CD8-positive, alpha-beta memory T cell (primary cell): ENCODE measurements at places on chromosomes 5 and 9.

DNA sequence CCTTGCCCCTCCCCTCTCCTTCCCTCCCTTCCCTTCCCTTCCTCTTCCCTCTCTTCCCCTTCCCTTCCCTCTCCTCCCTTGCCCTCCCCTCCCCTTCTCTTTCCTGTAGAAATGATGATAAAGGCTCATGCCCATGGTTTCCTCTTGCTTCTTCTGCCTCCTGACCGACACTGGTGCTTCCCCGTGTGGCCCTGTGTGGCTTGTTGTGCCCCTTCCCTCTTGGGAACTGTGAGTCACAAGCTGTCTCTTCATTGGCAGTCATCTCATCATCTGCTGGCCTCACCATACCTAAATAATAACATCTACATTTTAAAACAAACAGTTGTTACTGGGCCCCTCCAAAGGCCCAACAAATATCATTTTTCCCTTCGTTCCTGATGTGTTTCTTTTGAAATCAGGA lies 11.7 kb upstream of the CARNMT1 start:
- DNase-seq, result no peak

- DNase-seq, result no peak
Observed at GRCh38 chr9:122949696-122950095, 8.9 kb downstream of the RABGAP1 start.

GRCh38 chr9:13817754-13818278 lies 496.1 kb downstream of the NFIB start:
- no peak for DNase-seq

GRCh38 chr5:67337751-67338150 lies 141.2 kb upstream of the CD180 start:
- no peak for DNase-seq

DNA sequence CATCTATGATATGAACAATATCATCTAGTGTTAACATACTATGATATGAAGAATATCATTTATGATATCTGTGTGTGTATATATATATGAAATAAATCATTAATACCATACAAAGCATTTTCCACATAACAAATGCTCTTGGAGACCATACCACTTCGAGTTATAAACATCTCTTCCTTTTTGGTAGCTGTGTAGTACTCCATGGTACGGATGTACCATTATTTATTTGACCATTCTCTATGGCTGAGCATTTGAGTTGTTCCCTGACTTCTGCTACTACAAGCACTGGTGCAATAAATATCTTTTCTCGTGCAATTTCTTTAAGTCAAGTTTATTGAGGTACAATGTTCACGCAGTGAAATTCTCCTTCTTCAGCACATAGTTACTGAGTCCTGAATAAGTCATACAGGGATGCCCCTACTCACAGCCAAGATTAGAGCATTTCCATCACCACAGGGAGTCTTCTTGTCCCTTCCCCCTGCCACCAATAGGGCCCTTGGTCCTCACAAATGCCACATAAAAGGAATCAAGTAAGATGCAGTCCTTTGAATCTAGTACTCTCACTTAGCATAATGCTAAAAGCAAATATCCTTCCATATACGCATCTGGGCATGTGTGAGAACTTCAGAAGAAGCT lies 75.2 kb upstream of the SLC25A48 start:
- no peak for DNase-seq

GRCh38 chr5:124342986-124343385 lies 403.5 kb downstream of the ZNF608 start:
- no peak for DNase-seq

- no peak for DNase-seq
Observed at GRCh38 chr5:178786859-178787499, 56.5 kb upstream of the ZNF354A start.

GRCh38 chr9:115013998-115014397 lies 83.6 kb upstream of the TNFSF8 start:
- DNase-seq, result peak; percentile 71

GRCh38 chr9:117470902-117471301 lies 56.0 kb upstream of the ASTN2 start:
- DNase-seq, result no peak

GRCh38 chr5:176700239-176700847 lies 53.1 kb downstream of the TSPAN17 start:
- no peak for DNase-seq

- DNase-seq, result no peak
Observed at GRCh38 chr5:116872986-116873385, 298.4 kb upstream of the SEMA6A start.

GRCh38 chr5:89435347-89435746 lies 552.4 kb upstream of the MEF2C start:
- no peak for DNase-seq

DNA sequence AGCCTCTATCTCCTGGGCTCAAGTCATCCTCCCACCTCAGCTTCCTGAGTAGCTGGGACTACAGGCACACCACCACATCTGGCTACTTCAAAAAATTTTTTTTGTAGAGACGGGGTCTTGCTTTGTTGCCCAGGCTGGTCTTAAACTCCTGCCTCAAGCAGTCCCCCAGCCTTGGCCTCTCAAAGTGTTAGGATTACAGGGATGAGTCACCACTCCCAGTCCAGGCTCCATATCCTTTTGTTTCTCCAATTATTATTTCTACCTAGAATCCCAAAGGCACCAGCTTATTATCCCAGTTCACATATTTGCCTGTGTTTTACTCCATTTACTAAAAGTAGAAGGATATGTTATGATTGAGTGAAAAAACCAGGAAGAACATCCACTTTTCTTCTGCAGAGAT lies 84.9 kb downstream of the TEK start:
- no peak for DNase-seq

GRCh38 chr5:87150630-87151029 lies 117.1 kb upstream of the RASA1 start:
- no peak for DNase-seq

GRCh38 chr9:128554155-128554862 lies 1.9 kb downstream of the SPTAN1 start:
- no peak for DNase-seq

DNA sequence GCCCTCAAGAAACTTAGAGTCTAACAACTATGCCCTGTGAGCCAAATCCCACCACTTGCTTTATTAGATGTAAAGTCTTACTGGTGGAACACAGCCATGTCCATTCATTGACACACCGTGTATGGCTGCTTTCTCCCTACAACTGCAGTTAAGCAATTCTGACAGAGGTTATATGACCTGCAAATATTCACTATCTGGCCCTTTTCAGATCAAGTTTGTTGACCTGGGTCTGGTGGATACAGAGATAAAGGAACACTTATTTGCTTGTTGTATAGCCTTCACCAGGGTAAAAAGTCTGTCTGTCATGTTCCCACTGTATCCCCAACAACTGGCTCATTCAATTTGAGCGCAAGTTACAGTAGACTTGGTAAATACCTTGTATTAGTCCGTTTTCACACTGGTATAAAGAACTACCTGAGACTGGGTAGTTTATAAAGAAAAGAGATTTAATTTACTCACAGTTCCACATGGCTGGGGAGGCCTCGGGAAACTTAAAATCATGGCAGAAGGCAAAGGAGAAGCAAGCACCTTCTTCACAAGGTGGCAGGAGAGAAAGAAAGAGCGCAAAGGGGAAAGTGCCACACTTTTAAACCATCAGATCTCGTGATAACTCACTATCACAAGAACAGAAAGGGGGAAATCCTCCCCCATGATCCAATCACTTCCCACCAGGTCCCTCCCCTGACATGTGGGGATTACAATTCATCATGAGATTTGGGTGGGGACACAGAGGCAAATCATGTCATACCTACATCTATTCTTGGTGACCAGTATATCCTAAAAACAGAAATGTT lies 27.9 kb downstream of the DEPDC1B start:
- no peak for DNase-seq

GRCh38 chr5:175712313-175712680 lies 54.4 kb downstream of the HRH2 start:
- DNase-seq, result no peak

- DNase-seq, result no peak
Observed at GRCh38 chr9:95935861-95936578, 60.5 kb downstream of the ERCC6L2 start.

DNA sequence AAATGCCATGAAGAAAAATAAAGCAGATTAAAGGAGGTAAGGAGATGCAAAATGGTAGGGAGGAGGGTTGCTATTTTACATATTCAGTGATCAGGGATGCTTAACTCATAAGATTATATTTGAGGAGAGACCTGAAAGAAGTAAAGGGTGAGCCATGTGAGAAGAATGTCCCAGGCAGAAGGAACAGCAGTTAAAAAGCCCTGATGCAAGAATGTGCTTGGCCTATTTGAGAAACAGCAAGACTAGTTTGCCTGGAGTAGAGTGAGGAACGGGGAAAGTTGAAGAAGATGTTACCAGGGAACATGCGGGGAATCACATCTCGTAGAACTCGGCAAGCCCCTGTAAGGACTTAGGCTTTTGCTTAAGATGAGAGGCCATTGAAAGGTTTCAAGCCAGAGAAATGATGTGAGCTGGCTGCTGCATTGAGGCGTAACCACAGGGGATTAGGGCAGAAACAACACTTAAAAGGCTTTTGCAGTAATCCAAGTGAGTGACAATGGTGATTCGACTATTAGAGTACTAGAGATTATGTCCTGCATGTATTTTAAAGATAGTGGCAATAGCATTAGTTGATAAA lies 198.7 kb downstream of the VPS13A start:
- DNase-seq, result no peak

- no peak for DNase-seq
Observed at GRCh38 chr9:89670114-89670513, 65.3 kb downstream of the GADD45G start.

DNA sequence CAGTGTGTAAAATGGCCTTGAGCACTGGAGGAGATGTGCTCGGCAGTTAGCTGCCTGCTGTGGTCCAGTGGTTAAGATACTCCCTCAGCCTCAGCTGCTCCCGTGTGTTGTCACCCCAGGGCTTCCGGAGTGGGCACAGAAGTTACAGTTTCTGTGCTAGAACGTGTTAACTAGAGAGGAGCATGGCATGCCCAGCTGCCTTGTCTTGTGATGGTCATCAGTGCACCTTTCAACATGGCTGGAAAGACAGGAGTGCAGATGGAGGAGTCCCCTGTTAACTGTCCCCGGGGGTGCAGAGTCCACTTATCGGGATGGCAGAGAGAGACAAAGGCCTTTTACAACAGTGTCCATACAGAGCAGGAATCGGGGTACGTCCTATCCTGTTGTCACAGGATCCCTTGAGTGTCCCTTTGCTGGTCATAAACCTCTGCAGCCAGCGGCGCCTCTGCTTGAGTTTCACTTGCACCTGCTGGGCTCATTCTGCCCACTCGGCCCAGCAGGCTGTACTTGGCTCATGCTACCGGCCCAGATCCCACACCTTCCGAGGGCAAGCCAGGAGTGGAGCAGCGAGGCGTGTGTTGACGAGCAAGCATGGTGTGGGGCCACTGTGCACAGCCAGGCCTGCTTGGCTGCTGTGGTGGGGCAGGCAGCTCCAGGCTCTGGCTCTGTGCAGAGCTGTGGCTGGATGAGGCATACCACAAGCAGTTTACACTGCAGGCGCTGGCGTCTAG lies 112.6 kb downstream of the EHMT1 start:
- DNase-seq, result no peak

GRCh38 chr9:94478755-94479730 lies 75.8 kb upstream of the PCAT7 start:
- DNase-seq, result no peak

- no peak for DNase-seq
Observed at GRCh38 chr5:16626696-16627264, 10.0 kb upstream of the RETREG1 start.
